ENCODE measurements at places on chromosomes 1 and 21.

DNA sequence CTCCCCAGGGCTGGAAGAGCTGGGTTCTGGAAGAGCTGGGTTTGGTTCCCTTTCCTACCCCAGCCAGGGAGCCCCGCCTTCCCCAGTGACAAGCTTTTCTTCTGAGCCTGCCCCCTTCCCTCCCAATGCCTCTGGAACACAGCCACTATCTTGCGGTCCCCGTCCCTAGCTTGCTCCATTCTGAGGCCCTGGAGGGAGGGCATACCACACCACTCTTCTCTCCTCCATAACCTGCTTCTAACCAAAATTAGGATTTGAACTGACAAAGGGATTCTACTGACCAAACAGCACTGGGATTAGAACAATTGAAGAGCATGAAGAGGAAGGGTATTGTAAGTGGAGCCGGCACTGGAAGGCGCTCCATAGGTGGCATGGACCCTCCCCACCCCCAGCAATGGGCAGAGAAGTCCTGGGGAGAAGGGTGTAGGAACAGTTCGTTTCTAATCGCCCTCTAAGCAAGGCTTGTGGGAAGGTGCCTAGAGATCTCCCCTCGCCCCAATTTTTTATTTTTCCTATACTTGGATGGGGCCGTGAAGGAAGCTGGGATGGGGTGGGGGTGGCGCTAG lies 690 bp downstream of the C1orf216 start:
- peak; percentile 45 for DNase-seq

DNA sequence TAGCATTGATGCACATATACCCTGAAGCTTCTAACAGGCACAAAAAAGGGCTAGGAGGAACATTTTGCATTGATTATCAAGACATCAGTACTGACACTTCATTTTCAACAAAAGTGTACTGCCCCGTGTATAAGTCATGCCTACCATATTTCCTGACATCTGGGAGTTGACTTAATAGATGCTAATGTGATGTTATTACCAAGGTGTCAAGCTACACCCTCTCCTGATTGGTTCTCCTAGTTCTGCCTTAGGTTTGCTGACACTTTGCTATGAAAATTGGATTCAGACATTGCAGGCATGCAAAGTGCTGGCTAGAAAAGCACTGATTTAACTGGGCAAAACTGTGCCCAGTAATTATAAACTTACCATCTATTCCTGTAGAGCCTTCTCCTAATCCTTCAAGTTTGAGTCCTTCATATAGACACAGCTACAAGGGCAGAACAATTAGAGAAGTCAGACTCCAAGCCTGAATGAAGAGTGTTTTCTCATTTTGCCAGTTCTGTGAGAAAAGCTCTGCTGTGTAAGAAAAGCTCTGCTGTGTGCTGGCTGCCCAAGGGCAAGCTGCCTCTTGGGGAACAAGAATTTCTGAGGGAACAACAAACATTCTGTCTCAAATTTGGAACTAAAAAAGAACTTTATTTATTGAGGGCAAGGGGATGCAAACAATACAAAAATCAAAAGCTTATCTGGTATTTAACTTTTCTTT lies 11.2 kb downstream of the S100A10 start:
- DNase-seq = no peak

DNA sequence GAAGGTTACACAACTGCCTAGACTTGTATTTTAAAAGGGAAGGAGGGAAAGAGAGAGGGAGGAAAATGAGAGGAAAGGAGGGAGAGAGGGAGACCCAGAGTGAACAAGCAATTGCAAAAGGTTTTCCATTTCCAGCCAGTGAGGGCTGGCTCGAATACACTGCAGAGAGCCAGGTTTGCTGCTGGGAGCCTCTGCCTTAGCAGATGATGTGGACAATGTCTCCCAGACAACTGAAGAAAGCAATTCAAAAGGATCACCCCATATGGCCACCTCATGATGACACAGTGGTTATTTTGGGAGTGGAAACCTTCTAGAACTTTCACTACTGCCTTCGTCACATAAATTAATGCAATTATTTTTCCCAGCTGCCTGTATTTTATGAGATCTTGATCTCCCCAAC lies 86.4 kb downstream of the BCAR3 start:
- no peak for DNase-seq

DNA sequence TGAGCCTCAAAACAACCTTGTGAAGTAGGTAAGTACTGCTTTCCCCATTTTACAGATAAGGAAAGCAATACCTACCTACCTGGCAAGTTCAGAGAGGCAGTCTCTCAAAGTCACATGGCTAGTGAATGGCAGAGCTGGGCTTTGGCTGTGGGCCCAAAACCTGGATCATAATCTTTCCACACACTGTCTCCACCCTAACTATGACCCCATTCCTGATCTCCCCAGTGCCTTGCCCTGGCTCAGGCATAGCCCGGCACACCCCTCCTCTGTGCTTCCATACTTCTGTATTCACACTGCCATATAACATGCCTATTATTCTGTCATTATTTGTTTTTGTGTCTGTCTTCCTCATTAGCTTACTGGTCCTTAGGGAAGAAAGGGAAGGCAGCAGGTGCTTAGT lies 15.9 kb downstream of the GNG12 start:
- DNase-seq = no peak

DNA sequence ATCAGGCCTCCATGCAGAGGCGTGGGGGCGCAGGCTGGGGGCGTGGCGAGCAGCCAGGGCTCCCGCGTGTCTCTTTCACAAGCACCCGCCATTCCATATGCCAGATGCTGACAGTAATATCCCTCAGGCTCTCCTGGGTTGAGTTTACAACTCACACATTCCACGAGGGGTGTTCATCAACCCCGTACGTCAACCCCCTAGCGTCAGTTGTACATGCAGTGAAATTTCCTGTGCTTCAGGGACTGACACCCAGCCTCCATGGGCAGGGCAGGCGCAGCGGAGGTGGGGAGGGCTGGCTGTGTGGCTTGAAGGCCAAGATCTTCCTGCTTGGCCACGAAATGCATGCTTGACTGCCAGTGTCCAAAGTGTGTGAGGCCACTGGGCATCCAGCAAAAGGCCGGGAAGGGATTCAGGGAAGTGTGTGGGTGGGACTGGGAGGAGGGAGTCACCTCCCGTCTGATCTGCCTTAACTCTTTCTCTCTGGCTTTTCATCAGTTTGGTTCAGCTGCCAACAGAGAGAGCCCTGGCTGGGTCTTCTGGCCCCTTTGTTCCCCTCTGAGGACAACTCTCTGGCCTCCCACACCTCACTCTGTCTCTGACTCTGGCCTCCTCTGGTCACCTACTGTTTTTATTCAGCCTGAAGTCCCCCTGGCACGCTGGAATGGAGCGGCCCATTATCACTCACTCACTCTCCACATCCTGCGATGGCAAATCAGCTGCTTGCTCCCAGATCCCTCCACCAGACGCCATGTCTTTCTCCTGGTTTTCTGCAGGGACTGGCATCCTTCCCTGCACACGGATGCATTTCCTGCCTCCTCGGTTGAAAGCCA lies 33.8 kb downstream of the CLIC6 start:
- DNase-seq = peak; percentile 92

- DNase-seq = no peak
Observed at GRCh38 chr1:167491586-167492461, 26.5 kb downstream of the CD247 start.

- DNase-seq = no peak
Observed at GRCh38 chr1:48761986-48762385, 14.7 kb downstream of the BEND5 start.

DNA sequence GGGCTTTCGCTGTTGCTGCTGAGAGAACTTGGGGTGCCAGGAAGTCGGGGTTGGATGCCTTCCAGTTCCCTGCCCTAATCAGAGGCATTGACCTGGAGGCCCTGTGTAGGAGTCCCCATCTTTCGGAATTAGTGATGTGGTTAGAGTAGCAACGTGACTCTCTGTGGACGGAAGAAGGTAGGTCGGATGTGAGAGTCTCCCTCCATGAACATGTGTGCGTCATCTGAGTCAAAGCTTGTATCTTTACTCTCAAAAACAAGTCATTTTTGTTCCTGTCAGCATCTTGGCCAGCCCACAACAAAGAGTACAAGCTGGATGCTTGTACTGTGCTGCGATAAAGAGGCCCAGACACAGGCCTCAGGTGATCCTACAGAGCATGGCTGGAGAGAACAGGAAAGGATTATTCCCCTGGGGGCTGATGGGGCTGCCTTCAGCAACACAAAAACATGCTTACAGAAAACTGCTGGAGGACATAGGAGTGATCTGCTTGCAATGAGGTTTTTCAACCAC lies 31.0 kb upstream of the IL10 start:
- no peak for DNase-seq

GRCh38 chr1:212162635-212163034 lies 122.6 kb upstream of the PPP2R5A start:
- DNase-seq = no peak

DNA sequence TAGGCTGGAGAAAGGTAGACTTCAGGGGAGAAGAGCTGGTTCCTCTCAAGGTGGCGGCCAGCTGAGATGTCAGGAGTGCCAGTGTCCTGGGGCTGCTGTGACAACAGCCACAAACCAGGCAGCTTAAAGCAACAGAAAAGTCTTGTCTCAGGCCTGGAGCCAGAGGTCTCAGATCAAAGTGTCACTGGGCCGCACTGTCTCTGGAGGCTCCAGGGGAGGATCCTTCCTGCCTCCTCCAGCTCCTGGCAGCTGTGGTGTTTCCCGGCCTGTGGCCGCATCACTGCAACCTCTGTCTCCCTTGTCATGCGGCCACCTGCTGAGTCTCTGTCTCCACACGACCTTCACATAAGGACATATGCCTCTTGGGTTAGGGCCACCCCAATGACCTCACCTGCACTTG lies 24.4 kb upstream of the TSPEAR start:
- no peak for DNase-seq

- no peak for DNase-seq
Observed at GRCh38 chr21:39763272-39763970, 18.4 kb downstream of the IGSF5 start.

- no peak for DNase-seq
Observed at GRCh38 chr1:92473781-92474495, 12.8 kb downstream of the GFI1 start.

DNA sequence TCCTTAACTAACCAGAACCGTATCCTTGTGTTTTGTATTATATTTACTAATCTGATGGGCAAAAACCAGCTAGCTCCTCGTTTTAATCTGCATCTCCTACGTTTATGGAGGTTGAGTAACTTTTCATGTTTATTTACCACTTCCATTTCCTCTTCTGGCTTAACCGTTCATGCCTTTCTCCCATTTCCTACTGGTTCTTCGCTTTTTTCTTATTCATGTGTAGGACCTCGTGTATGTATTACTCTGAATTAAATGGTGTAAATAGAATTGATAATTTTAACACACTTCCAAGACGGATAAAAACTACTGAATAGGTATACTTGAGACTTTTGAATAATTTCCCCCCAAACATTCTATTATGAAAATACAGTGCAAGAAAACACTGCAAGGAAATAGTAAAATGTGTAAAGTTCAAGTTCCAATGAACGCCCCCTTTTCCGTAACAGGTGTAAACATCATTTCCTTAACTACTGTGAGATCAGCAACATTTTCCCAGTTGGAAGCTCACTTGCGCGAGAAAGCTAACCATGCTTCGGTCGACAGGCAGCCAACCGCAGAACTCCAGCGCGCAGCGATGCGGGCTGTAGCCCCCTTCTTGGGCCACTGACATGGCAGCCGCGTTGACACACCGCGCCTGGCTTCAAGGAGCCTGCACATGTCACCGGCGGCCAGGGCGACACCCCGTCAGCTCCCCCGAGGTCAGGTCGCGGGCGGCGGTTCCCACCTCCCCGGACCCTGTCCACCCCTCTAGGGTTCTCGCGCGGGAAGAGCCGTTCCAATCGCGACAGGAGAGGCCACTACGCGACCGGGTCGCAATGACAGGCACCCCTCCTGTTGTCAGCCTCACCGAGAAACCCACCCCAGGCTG lies 816 bp downstream of the EDEM3 start:
- no peak for DNase-seq

- DNase-seq = no peak
Observed at GRCh38 chr1:156229809-156230472, 12.0 kb upstream of the BGLAP start.

DNA sequence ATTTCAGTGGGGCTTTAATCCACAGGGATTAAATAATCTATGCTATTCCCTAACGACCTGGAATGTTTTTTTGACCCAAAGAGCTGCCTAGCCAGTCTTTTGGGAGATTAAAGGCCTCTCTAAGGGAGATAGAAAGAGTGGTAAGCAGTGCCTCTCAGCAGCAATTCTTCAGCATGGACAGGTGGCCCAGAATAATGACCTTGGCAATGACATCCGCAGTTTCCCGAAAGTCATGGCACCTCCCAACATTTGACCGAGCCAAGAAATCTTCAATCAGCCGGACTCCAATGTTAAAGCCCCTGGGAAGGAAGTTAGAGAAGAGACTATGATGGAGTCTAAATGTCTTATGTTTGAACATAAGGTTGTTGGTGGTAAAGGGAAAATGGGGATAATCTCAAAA lies 9.8 kb downstream of the TRAPPC3 start:
- no peak for DNase-seq

DNA sequence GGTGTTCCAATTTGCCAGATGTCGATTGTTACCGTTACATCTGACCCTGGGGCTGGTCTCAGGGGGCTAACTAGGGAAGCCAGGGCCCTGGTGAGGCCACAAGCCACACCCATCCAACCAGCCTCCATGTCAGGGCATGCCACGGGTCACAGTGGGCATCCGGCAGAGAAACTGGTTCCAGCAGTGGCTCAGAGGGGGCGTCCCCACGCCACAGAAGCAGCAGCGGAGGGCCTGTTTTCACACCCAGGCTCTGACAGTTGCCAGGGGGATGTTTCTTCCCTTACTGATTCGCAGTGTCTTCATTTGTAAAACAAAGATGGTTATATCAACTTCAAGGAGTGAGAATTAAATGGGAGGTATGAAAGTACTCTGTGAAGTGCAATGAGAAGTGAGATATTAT lies 75.0 kb upstream of the COX20 start:
- no peak for DNase-seq

DNA sequence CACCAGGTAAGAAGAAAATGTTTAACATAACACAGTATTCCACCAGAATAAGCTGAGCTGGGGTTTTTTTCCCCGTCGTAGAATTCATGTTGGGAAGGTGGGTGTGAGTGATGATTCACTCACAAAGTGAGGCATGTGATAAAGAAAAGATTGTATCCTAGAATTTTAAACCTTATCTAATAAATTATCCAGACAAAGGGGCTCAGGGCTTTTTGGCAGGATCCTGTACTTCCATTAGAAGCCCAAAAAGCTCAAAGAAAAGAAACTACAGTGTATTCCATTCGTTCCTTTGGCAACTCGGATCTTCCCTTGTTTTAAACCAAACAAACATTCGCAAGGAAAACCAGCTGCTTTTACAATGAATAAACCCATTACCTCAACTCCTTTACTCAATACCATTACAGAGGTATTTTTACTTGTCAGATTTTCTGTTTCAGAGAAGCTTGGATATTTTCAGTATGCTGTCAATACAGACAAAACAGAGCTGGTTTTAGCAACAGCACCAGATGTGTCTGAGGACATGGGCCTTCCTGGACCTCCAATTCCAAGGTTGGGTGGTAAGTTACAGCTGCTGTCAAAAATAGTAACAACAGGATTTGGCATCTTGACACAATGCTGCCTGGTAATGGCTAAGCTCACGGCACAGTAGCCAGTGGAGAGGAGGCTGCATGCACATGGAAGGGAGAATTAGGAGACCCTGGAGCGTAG lies 159.9 kb upstream of the RUNX1 start:
- DNase-seq = peak; percentile 68

- DNase-seq = no peak
Observed at GRCh38 chr1:223234170-223234514, 91.1 kb upstream of the TLR5 start.

Measured in GM04503 (cell line).